OCI-M1 (cell line): ENCODE measurements at places on chromosomes 4 and X.

DNA sequence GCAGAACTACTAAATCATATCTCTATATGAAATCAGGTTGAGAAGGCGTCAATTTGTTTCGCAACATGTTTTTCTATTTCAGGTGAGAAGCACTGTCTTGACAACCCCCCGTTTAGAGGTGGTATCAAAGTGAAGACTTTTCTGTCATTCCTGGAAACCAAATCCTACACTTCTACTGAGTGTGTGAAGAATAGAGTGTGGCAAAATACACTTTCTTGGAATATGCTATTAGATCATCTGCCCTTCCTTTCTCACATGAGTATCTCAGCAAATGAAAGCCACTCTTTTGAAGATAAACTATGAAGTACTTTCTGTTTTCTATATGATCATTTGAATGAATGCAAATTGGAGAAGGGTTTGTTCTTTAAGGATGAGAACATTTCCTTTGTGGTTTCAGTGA, 174.0 kb upstream of the FMR1 start:
- peak; percentile 57 for DNase-seq

GRCh38 chr4:95142932-95143331, 385.2 kb downstream of the BMPR1B start:
- DNase-seq, result peak; percentile 8

- DNase-seq, result no peak
Observed at GRCh38 chrX:133574716-133575115, 159.4 kb upstream of the GPC4 start.

- no peak for DNase-seq
Observed at GRCh38 chr4:86431543-86432116, 71.8 kb upstream of the MAPK10 start.

GRCh38 chr4:52576326-52576725, 82.8 kb downstream of the USP46 start:
- DNase-seq, result no peak

- no peak for DNase-seq
Observed at GRCh38 chr4:105122350-105122749, 24.3 kb upstream of the TET2 start.

DNA sequence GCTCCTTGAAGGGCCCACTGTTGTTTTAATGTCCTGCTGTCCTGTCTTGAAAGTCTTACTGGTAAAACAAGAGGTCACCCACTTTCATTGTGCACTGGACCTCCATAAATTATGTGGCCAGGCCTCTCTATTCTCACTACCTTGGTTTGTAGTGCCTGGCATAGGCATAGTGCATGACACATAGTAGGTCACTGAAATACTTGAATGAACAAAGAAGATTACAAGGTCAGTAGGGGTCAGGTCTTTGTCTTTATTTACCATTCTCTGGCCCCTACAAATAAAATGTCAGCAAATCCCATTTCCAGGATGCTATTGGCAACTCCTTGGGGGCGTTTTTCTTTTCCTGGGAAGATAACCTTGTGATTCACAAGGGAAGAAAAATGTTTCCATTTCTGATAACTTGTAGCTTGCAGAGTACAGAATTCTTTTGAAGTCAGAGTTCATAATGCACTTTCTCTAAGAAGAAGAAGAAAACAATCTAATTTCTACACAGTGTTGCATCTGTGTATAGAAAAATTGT, 1.4 kb downstream of the PGM2 start:
- DNase-seq, result no peak

DNA sequence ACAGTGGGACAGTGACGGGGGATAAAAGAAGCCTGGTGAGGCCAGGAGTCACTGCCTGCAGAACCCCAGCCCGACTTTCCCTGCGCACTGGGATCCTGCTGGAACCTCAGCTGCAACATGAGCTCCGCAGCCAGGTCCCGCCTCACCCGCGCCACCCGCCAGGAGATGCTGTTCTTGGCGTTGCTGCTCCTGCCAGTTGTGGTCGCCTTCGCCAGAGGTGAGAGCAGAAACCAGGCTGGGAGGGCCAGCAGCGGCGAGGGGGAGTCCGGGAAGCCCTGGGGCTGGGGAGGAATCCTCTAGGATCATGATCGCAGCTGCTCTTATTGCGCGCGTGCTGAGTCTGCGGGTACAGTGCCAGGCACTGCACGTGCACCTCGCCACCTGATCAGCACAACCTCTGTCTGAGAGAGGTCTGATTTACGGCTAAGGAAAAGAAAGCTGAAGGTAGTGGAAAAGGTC, at the start of gene PF4V1:
TSS of gene PF4V1 (plus strand) at position 51 of the 459 bp plus-strand sequence. CDS start at position 118, 67 bp downstream.
- DNase-seq, result no peak

DNA sequence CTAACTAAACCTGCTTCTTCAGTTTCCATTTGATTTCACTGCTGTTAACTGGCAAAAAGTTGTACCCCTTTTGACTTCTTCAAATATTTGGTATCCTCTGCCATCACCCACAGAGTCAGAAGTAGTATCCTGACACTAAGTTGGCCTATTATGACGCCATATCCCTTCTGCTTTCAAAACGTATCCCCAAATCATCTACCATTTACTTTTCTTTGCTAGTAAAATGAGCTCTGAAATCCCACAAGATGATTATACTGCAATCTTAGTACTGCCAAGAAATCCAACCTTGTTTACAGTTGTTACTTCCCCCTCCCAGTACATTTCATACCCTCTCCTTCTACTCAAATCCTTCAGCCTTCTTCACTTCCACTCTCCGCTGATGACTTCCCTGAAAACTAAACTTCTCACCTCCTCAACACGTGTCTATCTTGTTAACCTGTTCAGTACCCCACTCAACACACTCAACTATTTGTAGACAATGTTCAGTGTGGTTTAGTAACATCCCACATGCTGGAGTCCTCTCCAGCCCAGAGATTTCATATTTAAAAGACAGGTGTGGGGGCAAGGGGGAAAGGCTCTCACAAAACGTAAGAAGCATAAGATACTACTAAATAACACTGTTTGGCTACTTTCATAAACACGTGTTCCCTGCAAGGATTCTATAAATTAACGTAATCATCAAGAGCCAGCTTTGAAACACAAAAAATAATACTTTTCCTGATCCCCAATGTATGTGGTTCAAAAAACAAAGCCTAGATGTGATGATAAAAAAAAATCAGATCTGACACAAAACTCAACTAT, 1.3 kb downstream of the NAF1 start:
- peak; percentile 63 for DNase-seq

DNA sequence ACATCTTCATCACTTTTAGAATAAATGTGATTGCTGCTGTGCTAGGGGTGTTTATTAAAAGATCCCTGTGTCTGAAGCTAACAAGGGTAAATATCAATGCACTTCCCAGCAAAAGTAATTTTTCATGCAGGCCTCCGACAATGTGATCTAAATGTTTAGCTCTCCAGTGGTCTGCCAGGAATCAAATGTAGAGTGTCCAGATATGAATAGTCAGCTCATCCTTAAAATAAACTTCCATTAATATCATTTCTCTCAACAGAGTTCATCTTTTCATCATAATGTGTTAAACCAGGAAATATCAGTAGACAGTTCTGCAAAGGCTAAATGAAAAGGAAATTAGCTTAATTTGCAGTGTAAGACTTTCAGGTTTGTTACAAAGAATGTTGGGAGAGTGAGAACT, 102.2 kb upstream of the EGFL6 start:
- DNase-seq, result no peak

DNA sequence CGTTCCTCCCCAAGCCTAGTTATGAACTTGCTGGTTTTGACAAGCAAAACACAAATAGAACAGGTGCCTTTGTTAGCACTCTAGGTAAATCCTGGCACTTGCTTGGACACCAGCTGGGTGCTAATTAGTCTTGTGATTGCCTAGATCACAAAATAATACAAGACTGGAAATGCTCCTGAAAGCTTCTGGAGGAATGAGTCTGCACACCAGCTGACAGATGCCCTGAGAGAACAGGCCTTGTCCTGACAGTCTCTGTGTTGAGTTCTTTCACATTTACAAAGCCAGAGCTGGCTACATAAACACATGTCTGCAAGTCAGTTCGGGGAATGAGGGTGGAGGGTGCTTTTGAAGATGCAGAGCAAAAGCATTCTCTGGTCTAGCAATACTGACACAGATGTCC, 93.8 kb downstream of the ELOVL6 start:
- DNase-seq, result no peak

DNA sequence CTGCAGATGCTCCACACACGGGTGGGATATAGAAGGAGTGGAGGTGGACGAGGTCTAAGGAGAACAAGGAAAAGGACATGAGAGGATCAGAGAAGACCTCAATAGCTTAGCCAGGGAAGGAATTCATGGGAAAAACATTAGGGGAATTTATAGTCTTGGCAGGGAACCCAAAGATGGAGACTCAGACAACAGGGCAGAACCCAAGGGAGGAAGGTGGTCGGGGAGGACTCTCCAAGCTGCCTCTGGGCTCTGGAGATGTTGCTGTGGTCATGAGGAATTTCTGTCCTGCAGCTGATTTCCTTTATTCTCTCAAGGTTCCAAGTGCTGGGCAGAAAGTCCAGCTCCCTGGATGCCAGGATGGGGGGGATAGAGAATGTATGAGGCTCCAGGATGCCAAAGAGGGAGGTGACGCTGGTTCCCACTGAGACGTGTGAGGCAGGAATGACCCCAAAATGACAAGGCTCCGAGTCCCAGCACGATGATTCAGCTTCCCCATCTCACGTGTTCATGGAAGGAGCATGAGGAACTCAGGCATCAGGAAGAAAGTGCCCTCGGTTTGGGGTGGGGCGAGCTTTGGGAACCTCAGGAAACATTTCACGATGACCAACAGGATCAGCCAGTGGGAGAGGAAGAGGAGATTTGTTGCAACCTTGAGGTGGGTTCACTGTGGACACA, 57.0 kb upstream of the PPP2R3B start:
- DNase-seq, result no peak

DNA sequence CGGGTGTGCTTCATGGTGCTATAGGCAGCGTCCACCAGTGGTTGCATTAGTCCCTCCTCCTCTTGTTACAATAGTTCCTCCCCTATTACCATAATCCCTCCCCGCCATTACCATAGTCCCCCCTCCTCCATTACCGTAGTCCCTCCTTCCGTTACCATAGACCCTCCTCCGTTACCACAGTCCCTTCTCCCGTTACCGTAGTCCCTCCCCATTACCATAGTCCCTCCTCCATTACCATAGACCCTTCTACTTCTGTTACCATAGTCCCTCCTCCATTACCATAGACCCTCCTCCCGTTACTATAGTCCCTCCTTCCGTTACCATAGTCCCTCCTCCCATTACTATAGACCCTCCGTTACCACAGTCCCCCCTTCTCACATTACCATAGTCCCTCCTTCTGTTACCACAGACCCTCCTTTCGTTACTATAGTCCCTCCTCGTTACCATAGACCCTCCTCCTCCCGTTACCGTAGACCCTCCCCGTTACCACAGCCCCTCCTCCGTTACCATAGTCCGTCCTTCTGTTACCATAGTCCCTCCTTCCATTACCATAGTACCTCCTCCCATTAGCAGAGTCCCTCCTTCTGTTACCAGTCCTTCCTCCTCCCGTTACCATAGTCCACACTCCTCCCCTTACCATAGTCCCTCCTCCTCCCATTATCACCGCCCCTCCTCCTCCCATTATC, 129.6 kb downstream of the DHRSX start:
- no peak for DNase-seq

- no peak for DNase-seq
Observed at GRCh38 chr4:959338-960139, 13.8 kb downstream of the DGKQ start.

GRCh38 chr4:187235456-187236170, 512.0 kb upstream of the FAT1 start:
- no peak for DNase-seq

DNA sequence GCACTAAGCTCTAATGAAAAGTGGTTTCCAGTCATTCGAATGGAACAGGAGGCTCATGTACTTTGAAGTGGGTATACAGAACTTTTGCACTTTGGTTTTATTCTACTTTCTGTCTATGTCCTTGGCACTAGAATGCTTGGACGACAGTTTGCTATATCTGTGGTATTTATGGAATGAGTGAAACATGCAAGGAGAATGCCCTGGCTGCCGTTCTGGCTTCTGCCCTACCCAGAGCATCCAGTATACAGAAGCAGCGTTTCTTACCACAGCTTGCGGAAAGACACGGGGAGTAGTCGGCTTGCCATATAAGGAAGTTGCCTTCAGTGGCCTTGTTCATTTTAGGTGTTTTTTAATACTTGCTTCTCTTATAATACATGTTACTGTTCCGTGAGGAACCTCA, 98.0 kb downstream of the TBL1X start:
- no peak for DNase-seq

DNA sequence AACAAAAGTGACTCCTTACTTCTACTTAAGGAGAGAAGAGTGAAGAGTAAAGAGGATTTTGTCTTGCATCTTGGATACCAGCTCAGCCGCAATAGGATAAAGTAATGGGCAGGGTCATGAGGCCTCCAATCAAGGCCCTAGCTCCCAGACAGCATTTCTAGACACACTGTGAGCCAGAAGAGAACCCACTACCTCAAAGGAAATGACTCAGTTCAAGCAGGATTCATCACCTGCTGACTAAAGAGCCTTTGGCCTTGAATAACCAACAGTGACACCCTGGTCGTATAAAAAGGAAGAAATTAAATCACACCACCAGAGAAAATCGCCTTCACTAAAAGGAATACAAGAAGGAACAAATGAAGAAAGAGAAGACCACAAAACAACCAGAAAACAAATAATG, 416.1 kb downstream of the PCDH18 start:
- DNase-seq, result no peak

DNA sequence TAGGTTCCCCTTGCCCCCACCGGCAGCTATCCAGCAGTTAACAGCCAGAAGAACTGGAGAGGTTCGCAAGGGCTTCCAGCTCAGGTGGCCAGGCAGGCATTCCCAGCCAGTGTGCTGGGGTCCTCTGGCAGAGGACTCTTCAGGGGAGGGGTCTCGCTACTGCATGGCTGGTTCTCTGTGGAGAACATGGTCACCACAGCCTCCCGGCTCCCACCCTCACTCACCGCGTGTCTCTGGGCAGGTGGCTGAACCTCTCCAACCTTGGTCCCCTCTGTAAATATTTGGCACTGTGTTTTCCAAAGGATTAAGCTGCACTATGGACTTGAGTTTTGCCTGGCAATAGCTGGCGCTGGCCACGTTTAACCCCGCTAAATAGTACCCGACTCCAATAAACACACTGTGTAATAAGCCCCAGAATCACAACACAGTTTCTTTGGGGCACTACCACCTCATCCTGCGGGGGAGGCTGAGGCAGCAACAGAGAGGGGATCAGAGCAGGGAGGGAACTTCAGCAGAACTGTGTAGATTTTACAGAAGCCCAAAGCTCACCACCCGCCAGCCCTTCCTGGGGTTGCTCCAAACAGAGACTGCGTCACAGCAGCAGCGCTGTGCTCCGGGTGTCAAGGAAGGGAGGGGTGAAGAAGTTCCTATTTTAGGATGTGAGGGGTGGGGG, 15.2 kb downstream of the BCOR start:
- no peak for DNase-seq

DNA sequence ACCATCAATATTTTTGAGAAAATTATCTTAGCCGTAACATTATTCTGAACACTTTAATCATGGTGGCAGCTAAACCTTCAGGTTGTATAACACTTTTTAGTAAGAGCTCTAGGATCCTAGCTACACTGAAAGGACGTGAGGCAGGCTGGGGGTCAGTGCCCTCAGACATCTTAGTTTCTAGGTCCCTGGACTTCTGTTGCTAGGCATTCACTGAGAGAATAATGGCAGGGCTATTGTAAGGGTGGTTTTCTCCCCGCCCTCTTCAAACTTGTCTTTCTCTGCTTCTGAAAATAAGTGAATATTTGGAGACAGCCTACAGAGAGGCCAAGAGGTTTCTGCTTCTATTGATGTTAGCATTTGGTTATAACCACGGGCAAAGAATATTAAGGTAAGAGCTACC, 15.4 kb upstream of the MMRN1 start:
- DNase-seq, result no peak

GRCh38 chr4:12084690-12085089, 656.0 kb upstream of the HS3ST1 start:
- DNase-seq, result no peak

GRCh38 chr4:113610537-113610936, 151.0 kb downstream of the CAMK2D start:
- no peak for DNase-seq

- no peak for DNase-seq
Observed at GRCh38 chr4:174281182-174281737, 2.2 kb downstream of the FBXO8 start.
